ENCODE measurements at places on chromosomes 2 and 18. TPM values are rescaled to one million over a fixed set of nuclear protein-coding genes. Genes with fewer than 3 reads are reported as not detected.

NMS gene
- polyA plus RNA-seq, result not detected

ATP6V1B1 gene
- polyA plus RNA-seq, result 1.4 TPM

HOXD11 gene
- polyA plus RNA-seq, result not detected

PMAIP1 gene
- polyA plus RNA-seq, result 30.1 TPM
